ENCODE measurements at places on chromosomes 5 and 9. TPM values are rescaled to one million over a fixed set of nuclear protein-coding genes. Genes with fewer than 3 reads are reported as not detected.

Gene IL9
- total RNA-seq: not detected

Gene SYNPO
- total RNA-seq: 46.3 TPM

- DNase-seq: no peak
Measured at GRCh38 chr5:60382716-60383115, 317.2 kb downstream of the DEPDC1B start.

DNA sequence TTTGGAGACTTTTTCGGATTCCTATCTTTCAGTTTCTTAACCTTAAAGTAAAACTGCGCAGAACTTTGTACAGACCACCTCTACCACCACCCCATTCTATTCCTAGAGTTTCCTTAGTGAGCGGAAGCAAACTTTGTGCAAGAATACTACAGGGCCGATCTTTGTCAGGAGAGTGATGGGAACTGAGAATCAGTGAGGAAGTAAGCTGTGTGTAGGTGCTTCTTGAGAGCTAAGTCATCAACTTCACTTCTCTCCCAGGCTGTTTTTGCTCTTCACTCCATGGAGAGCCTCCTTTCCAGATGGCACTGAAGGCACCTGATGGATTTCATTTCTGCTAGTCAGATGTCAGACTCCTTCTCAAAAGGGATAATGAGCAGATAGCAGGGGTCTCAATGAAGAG, 127.3 kb downstream of the SPATA31D1 start:
- no peak for DNase-seq
